ENCODE measurements at places on chromosomes 7 and 10.

GRCh38 chr7:130351791-130352090, 7.1 kb downstream of the CPA5 start:
- no peak for DNase-seq

DNA sequence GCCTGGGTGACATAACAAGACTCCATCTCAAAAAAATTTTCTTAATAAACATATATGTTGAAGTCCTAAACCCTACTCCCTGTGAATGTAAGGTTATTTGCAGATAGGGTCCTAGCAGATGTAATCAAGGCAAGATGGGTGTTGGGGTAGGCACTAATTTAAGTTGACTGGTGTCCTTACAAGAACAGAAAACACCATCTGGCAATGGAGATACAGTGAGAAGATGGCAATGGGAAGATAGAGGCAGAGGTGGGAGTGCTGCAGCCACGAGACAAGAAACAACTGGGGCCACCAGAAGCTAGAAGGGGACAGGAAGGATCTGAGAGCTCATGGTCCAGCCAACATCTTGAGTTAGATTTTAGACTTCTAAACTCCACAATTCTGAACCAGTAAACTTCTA, 606.4 kb downstream of the CNTNAP2 start:
- DNase-seq = no peak

DNA sequence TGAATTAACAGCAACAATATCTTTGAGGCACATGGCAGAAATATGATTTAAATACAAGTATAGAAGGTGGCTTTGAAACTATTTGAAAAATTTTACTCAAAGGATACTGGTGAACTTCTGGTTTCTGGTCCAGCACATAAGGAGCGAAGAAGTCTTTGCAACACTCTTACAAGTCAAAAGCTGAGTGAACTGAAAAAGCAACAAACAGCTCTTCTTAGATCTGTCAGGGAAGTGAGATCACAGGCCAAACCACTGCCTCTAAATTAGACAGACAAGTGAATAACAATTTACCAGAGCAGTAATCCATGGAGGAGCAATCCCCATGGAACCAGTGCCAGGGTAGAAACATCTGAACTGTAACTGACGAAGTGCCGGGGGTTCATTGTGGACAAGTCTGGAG, 9.6 kb upstream of the VWC2 start:
- DNase-seq = no peak

- no peak for DNase-seq
Measured at GRCh38 chr7:101557421-101557820, 71.7 kb downstream of the MYL10 start.

DNA sequence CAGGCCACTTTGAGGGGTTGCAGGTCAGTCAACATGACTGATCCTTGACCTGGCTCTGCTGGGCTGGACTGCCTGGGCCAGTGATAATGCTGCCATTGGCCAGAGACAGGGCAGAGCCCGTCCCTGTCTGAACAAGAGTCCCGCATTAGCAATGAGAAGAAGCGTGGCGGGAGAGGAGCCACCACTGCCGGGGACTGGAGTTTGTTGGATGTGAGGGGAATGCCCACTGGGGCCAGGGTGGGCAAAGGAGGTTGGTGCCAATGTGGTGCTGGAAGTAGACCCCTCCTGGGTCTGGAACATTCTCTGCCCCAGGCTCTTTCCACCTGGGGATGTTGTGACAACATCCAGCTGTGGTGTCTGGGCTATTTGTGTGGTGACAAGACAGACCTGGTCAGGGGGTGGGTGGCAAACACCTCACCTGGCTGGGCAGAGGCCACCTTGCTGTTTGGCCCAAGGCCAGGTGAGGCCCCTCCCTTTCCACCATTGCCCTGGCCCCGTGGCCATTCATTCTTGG, 7.6 kb downstream of the SAP25 start:
- no peak for DNase-seq

GRCh38 chr10:69344591-69345252, 66.4 kb downstream of the HK1 start:
- no peak for DNase-seq

GRCh38 chr7:100102950-100103840, 1.8 kb downstream of the AP4M1 start:
- no peak for DNase-seq

Data from stimulated activated CD4-positive, alpha-beta T cell treated with anti-CD3 and anti-CD28 coated beads, Interleukin-2, amount 100 ng/mL, for 24 hours (primary cell).